GM12878 (cell line): ENCODE measurements at places on chromosomes 12 and 14.

GRCh38 chr12:85641796-85642195 lies 194.4 kb downstream of the RASSF9 start:
- no peak for DNase-seq

GRCh38 chr14:100086361-100086760 lies 21.1 kb downstream of the EVL start:
- no peak for DNase-seq

DNA sequence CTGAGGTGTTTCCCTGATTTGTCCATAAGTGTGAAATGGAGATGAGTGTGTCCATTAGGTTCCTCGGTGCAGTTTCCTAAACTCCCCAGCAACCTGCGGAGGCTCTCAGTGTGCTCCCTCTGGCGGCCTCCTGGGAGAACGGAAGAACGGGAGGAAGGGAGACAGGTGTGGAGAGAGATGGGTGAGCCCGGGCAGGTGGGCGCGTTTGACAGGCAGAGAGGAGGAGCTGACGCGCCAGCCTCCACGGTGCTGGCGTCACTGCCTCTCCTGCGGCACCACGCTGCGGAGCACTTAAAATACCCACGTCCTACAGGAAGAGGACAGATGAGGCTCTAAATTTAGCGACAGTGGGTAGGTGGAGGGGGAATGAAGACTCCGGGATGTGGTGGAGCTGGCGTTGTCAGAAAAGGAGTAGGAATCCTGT lies 26.8 kb upstream of the PEX5 start:
- DNase-seq = no peak

DNA sequence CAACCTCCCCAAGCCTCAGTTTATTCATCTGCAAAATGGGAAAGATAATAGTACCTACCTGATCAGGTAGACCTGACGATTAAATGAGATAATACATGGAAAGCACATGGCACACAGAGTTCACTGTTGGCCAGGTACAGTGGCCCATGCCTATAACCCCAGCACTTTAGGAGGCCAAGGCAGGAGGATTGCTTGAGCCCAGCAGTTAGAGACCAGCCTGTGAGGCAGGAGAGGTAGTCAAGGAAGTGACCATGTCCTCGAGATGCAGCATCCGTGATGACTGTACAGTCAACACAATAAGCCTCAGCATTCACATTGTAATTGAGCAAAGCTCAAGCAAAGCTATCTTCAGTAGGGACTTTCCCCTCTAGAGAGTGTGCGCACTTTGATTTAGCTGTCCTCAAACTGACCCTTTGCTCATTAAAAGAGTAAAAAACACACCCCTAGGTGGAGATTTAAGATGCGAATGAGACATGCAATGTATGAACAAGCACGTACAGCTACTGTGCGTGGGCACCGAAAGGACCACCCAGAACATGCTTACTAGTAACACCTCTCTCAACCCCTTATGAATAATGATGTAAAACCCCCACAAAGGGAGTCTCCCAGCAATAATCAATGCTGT lies 9.9 kb downstream of the ISCU start:
- DNase-seq = peak; percentile 90

DNA sequence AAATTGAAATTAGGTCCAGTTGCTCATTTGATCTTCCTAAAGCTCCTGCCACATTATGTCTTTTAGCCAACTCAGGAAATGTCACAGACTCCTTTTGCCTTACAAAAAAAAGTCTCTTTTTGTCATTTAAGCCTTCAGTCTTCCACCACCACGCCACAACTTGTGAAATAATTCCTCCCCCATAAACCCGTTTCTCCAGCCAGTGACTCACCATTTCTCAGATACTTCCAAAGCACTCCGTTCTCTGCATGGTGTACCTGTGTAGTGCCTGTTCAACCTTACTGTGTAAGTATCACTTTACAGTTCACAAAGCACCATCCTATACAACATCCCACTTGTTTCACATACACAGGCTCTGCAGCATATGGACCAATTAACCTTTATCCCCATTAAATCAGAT lies 139.5 kb upstream of the AEBP2 start:
- no peak for DNase-seq

- no peak for DNase-seq
Observed at GRCh38 chr14:91371011-91371989, 46.3 kb downstream of the CCDC88C start.

GRCh38 chr12:110466791-110467190 lies 1.3 kb downstream of the GPN3 start:
- no peak for DNase-seq

GRCh38 chr14:99432485-99432884 lies 48.2 kb downstream of the SETD3 start:
- DNase-seq = no peak

DNA sequence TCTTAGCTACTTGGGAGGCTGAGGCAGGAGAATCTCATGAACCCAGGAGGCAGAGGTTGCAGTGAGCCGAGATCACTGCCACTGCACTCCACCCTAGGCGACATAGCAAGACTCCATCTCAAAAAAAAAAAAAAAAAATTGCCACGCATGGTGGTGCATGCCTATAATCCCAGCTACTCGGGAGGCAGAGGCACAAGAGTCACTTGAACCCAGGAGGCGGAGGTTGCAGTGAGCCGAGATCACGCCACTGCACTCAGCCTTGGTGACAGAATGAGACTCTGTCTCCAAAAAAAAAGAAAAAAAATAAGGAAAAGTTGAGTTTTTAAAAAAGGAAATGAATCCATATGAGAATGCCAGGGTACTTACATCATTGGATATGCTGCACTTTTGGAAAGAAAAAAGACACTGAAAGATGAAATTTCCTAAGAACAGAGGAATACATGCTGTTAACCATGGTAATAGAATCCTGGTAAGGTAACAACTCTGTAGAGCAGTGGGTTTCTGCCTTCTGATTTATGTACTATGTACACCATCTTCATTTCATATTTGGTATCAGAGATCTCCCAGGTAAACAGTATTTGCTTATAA lies 222.7 kb downstream of the ERC1 start:
- no peak for DNase-seq

GRCh38 chr12:104462931-104463339 lies 6.2 kb downstream of the CHST11 start:
- DNase-seq = peak; percentile 88

- no peak for DNase-seq
Observed at GRCh38 chr14:78075555-78076277, 94.5 kb upstream of the NRXN3 start.

GRCh38 chr12:84191779-84192178 lies 720.8 kb downstream of the SLC6A15 start:
- DNase-seq = no peak

GRCh38 chr12:27284751-27285150 lies 40.7 kb downstream of the STK38L start:
- peak; percentile 89 for DNase-seq

GRCh38 chr14:55512421-55512820 lies 67.6 kb upstream of the KTN1 start:
- DNase-seq = no peak

DNA sequence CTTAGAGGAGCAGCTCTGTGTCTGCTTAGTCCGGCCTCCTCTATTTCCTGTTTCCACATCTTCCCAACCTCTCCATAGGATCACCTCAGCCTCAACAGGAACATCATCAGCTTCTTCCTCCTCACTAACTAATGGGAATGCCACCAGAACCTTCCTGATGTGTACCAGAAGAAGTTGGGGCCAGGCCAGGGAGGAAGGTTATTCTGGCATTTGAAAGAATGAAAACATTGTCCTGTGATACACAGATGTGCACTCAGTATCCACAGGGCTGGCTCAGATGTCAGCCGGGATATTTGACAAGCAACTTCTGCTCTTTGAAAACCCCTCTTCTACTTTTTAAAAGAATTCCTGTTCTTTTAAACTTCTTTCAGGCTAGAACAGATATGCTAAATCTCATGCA lies 63.6 kb downstream of the TMEM30B start:
- no peak for DNase-seq

DNA sequence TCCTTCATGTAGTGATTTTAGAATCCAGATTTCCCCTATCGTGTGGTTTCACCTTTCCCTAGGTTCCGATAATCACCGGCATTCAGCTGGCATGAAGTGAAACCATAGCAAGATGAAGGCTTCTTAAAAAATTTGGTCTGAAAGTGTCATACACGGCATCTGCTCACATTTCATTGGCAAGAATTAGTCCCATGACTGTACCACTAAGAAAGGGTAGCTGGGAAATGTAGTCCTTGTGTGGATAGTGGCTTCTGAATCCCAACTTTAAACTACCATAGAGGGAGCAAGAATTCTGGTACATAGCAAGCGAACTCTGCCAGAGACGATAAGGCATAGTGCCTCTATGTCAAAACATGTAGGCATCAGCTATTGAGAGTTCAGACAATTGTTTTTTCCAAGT lies 360.1 kb upstream of the TBX3 start:
- DNase-seq = no peak

DNA sequence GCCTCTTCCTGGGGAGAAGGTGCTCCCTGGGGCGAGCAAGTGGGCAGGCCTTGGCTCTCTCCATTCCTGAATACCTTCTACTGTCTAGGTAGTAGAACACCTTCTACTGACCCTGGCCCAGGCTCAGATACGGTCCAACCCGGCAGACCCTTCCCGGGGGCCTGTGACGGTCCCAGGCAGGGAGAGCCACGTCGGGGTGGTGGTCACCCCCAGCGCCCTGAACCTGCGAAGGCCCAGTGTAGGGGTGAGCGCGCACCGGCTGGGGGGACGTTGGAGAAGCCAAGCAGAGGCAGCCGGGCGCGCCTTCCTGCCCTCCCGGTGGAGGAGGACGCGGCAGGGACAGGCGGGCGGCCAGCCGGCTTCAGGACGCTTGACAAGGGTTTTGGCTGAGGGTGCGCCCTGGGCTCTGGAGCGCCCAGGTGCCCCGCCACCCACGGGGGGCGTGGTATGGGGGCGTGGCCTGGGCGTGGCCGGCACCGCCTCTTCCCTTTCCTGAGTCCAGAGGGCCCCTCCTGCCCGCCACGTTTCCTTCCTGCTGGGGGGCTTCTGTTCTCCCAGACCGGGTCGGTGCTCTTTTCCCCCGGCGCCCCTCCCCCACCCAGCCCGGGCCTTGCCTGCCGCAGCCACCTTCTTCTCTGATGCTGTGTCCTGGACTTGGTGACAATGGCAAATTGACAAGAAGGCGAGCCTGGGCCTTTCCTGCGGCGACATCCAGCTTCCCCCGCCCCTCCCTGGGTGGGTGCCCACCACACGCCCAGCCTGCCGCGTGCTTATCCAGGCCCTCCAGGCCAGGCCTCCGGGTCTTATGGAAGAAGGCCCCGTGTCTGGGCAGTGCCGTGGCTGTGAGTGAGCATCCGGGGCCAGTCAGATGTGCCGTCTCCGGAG lies 24.5 kb upstream of the PPP1R13B start:
- peak; percentile 12 for DNase-seq

- DNase-seq = no peak
Observed at GRCh38 chr14:38357557-38357956, 101.7 kb upstream of the CLEC14A start.

- no peak for DNase-seq
Observed at GRCh38 chr14:96649327-96649601, 147.1 kb downstream of the PAPOLA start.

DNA sequence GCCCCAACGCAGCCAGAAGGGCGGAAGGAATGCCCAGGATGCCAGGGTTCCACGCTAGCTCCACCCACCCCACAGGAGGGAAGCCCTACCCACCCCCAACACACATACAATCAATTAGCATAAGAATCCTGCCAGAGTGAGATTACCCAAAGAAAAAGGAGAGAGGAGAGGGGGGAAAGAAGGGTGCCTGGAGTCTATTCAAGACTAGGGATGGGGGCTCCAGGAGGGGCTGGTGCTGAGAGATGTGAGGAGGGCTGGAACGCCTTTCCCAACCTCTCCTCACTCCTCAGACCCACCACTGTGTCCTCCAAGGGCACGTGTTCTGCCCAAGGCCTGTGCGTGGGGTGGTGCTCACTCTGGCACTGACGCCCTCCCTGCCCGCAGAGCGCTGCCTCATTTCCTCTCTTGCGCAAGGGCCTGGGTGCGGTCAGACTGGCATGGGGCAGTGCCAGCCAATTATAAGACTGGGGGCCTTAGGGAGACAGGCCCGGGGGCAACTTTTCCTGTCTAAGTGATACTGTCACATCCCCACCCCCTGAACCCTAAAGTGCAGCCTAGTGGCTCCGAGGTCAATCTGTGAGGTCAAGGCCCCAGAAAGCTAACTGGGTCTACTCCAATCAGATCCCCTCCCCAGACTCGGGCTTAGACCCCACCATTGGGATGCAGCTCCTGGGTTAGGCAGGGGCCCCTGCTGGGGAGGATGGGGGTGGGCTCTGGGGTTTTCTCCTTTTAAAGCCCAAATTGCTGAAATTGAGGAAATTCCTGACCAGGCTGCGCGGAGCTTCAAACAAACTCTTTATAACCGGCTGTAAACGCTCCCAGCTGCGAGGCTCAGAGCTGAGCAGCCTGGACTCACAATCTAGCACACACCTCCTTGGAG lies 10.2 kb upstream of the ITGB7 start:
- DNase-seq = no peak

GRCh38 chr12:29616664-29617406 lies 119.3 kb upstream of the OVCH1 start:
- no peak for DNase-seq

DNA sequence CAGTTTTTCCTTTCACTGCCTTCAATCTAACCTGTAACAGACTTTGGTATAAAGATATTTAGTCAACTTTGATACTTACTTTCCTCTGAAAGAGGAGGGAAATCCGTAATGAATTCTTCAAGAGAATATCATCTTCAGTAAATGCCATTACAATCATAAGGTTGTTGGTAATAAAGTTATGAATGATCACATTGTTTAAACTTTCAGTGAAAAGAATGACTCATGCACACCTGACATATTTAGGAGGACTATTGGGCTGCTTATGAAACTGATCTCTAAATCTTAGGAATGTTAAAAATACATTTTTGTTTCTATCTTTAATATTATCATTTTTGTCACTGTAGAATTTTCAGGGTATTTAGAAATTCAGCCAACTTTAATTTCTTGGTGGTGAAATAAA lies 474.7 kb downstream of the SLC16A7 start:
- no peak for DNase-seq

DNA sequence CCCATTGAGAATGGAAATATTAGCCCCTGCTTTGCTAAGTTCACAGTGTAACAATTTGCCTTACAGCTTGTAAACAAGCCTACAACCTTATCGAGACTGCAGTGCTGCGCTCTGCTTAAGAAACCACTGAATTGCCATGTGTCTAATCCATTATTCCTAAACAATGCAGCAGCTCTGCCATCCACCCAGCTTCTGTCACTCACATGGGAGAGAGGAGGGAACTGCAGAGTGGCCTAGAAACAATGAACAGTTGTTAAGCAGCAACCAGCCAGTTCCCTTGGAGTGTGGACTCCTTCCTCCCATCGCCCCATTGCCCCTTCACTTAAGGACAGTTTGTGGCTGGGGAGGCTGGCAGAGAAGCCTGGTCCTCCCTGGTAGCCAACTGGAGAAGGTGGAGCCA lies 42.9 kb downstream of the TESPA1 start:
- DNase-seq = no peak
